NCI-H1105 (cell line): ENCODE measurements at places on chromosomes 7 and 10.

GRCh38 chr7:93773446-93773845, 117.1 kb downstream of the TFPI2 start:
- DNase-seq = no peak

DNA sequence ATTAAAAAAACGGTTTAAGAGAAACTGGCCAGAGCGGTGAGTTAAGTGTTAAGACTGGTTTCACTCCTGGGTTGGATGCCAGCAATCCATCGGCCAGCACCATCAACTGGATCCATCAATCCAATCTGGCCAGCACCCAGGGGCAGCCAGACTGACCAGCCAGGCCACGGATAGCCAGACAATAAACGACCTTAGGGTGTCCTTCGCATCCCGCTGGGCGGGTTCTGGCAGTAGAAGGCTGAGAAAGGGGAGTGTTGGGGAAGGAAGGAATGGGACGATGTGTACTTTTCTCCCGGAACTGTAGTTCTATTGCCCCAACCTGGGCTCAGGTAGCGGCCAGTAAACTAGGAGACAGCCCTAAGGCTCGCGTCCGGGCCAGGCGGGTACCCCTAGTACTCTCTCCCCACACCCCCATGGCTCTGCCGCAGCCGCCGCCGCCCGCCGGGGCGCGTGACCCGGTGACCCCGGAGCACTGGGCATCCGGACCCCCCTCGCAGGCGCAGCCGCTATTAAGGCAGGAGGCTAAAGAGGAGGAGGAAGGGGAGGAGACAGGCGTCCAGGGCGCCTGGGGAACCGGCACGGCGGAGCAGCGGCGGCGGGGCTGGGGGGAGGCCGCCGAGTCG, at the start of gene CASD1:
CASD1 (plus strand) TSS at position 546 of the 623 bp plus-strand sequence. CDS start 276 bp downstream, outside the sequence.
- peak; percentile 40 for DNase-seq

DNA sequence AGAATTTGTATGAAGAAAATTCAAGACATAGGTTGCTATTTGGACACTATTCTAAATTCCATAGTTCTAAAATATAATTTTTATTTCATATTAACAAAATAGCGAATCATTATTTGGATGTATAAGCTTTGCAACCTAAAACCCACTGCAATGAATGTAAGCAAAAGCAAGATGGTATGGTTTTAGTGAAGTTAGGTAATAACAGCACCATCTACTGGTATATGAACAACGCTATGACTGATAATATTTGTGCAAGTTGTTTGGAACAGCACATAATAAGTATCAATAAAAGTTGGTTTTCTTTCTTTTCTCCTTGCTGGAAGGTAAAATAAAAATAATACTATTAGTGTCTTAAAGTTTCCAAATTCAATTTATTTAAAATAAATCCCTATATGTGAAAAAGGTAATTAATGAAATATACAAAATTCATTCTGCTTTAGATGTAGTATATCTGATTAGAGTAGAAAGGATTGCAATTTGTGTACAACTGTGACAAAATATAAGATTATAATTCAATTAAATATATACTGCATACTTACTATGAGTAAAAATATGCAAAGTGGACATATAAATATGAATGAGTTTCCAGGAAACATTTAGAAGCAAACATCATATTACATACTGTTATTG, 79.0 kb upstream of the LSM8 start:
- peak; percentile 23 for DNase-seq

- DNase-seq = no peak
Observed at GRCh38 chr7:37304921-37305320, 143.7 kb downstream of the ELMO1 start.

GRCh38 chr7:17121671-17122070, 176.8 kb upstream of the AHR start:
- no peak for DNase-seq

- DNase-seq = no peak
Observed at GRCh38 chr7:125396466-125397151, 467.0 kb upstream of the POT1 start.

DNA sequence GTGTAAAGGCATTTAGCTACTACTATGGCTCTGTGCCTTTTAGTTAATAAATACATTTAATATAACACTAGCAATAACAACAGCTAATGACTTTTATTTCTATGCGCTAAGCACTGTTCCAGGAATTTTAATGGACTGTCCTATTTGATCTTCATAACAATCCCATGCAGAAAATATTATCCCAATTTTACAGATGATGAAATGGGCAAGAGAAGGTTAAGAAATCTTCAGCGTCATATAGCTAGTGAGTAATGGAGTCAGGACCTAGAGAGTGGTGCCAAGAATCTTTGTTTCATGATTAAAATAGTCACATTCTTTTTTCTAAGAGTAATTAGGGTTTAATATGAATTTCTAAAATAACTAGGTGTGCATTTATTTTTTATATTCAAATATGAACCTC, 32.4 kb downstream of the ACTA2 start:
- DNase-seq = no peak

GRCh38 chr10:122298598-122299301, 27.7 kb downstream of the BTBD16 start:
- peak; percentile 39 for DNase-seq

DNA sequence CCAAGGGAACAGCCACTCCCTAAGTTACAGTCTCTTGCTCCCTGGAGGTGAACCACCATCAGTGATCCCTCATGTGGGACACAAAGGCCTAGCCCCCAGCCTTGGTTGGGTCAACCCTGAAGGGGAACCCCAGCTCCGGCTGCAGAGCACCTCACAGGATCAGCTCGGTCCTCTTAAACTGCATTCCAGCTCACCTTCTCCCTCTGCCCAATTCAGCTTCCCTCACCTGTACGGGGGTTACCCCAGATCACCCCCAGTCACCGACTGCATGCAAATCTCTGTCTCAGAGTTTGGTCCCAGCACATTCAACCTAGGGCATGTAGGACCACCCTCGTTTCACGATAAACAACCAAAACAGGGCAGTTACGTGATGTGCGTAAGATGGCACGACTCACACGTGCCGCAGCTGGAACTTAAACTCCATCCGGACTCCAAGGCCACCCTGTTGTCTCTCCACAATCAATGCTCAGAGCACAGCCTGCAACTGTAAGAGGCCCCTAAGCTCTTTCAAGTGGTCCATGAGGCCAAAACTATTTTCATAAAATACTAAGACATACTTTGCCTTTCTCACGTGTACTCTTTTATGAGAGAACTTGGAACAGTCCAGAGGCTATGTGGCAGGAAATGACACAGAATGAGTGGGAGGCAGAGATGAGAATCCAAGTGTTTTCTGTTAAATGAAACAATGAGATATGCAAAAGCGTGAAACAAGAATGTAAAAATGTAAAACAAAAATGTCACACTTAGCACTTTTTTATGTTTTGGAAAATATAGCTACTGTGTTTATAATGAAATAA, 285.2 kb downstream of the PTPRN2 start:
- no peak for DNase-seq
